ENCODE measurements at places on chromosomes 1 and 21.

DNA sequence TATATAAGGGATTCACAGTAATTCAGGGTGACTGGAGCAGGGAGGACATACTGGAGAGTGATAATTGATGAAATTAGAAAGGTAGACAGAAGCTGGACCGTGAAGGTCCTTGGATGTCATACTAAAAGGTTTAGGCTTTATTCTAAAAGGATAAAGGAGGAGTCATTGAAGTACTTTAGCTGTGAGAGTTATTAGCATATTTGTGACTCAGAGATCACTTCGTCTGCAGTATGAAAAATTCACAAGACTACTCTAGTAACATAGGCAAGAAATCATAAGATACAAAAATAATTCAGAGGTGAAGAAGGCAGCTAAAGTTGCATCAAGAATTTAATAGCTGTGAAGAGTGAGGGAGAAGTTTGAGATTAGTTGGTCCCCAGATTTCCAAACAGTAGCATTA is 26.3 kb downstream of the KCNA3 start:
- DNase-seq = no peak

DNA sequence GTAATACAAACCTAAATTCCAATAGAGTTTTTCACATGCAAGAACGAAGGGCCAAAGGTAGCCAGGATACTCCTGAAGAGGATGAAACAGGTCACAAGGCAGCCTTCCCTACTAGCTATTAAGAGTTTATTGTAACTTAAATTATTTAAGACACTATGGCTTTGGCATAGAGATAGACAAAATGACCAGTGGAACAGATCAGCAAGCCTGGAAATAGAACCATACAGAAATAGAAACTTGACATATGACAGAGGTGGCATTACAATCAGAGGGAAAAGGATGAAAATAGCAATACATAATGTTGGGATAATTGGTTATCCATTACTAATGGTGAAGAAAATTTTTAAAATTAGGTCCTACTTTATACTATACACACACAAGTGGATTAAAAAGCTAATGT is 16.5 kb downstream of the GFI1 start:
- no peak for DNase-seq

DNA sequence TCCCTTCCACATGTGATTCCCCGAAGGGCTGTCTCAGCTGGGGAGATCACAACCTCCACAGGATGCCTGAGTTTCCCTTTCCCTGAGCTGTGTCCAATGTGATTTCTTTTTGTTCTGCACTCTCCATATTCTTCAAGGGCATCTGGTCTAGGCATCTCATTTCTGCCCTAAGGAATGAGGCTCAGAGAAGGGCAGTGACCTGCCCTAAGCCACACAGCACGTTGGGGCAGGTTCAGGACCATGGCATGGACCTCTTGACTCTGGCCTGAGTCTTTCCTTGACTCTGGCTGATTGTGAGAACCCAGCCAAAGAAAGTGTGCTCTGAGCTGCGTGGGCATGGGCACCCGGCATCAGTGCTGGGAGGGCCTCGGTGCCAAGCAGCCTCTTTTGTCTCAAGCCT is 590.3 kb downstream of the PTPRU start:
- DNase-seq = no peak

GRCh38 chr1:31487143-31487542 is 74.1 kb downstream of the SERINC2 start:
- no peak for DNase-seq

DNA sequence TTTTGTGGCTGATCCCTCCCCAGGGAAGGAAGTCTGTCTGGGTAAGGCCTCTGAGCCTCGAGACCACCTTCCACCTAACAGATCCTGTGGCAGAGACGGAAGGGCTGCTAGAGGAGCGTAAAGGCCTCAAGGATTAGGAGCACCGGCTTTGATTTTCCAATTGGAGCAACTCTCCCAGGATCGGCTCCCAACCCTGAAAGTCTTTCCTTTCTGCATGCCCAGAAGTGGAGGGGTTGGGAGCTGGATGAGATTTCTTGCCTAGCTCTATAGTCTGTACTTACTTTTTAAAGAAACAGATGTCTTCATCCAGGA is 41.4 kb downstream of the ELK4 start:
- no peak for DNase-seq

- DNase-seq = no peak
Measured at GRCh38 chr1:38250356-38250755, 203.8 kb upstream of the POU3F1 start.

DNA sequence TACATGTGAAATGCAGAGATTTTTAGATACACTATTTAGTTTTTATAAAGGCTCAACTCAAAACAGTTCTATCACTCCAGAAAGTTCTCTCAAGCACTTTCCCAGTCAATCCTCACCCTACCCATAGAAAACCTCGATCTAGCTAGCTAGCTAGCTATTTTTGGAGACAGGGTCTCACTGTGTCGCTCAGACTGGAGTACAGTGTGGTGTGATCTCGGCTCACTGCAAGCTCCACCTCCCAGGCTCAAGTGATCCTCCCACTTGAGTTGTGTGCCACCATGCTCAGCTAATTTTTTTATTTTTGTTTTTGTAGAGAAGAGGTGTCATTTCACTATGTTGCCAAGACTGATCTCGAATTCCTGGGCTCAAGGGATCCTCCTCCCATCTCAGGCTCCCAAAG is 236.9 kb downstream of the RERE start:
- DNase-seq = no peak

GRCh38 chr1:95948023-95948422 is 714.0 kb downstream of the RWDD3 start:
- DNase-seq = no peak

Data from HuH-7 (cell line).